ENCODE measurements at places on chromosomes 5 and 9.

- no peak for DNase-seq
Measured at GRCh38 chr9:121235512-121235911, 32.5 kb upstream of the GSN start.

GRCh38 chr9:118954857-118955256 lies 414.4 kb downstream of the BRINP1 start:
- no peak for DNase-seq

GRCh38 chr5:66987126-66987525 lies 209.5 kb downstream of the CD180 start:
- DNase-seq, result no peak

GRCh38 chr5:50822046-50822445 lies 155.6 kb downstream of the PARP8 start:
- no peak for DNase-seq

DNA sequence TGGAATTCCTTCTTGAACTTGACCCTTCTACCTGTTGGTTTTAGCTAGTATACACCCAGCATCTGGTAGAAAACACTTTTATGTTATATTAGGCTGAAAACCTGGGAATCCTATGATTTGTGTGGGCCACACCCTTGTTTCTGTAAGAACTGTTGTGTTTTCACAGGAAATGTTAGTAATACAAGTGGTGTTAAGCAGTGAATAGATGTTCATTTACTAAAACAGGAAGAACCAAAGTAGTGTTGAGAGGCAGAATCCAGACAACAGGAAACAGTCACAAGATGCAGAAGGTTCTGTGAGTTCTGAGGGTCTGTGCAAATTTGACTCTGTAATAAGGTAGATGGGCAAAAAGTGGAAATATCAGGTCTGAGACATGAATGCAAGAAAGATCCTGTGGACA lies 73.0 kb upstream of the RAI14 start:
- no peak for DNase-seq

DNA sequence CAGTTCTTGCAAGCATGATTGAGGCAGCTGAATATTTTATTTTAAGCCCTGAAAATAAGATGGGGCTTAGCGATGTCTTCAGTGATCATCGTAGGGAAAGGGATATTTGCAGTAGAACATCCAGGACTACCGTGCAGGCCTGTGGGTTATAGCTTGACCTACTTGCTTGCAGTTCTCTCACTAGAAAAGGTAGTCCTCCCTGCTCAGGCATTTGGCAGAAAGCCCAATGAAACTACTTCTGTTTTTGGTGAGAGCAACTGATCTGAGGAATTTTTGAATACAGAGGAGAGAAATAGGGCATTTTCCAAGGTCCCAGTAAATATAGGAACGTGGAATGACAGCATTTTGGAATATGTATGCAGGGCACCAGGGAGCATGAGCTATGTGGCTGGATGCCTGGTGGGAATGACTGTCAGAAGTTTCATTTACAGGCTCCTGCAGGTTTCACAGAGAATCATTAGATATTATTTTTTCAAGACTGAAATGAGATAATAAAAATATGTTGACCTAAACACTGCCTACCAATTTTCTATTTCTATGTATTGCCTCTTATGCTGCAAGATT lies 417.9 kb upstream of the ACTBL2 start:
- no peak for DNase-seq

GRCh38 chr5:165188556-165189175 lies 1683.2 kb downstream of the MAT2B start:
- DNase-seq, result no peak

- DNase-seq, result no peak
Measured at GRCh38 chr5:15926586-15926985, 253.0 kb downstream of the MARCHF11 start.

GRCh38 chr9:134276453-134277245 lies 49.6 kb upstream of the RXRA start:
- DNase-seq, result no peak

GRCh38 chr9:127244609-127245601 lies 19.7 kb upstream of the GARNL3 start:
- DNase-seq, result peak; percentile 88

DNA sequence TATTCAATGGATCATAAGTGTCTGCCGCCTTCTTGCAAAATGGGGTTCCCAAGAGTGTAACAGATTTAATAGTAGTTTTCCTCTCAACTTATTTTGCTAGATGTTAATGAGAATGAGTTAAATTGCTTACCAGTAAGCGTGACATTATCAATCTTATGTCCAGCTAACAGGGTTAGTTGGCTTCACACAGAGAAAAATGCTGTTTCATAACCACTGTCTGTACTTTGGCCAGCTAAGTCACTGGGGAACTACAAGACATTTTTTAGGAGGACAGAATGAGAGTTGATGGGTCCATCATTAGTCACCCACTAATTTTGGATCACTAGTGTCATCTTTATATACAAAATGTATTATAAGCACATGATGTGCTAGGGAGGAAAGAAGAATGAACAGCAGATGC lies 1.4 kb downstream of the CDC37L1 start:
- DNase-seq, result no peak

Data from stimulated activated CD8-positive, alpha-beta memory T cell treated with anti-CD3 and anti-CD28 coated beads, Interleukin-2, amount 100 ng/mL, for 1 hour (primary cell).